ENCODE measurements at places on chromosomes 7 and 10.
A peak's percentile ranks its signal among the peaks of the same experiment; 100 is the strongest.

- no peak for DNase-seq
Measured at GRCh38 chr7:71131256-71132126, 453 bp upstream of the GALNT17 start.

- DNase-seq: peak; percentile 45
Measured at GRCh38 chr10:92575961-92576360, 2.1 kb upstream of the IDE start.

DNA sequence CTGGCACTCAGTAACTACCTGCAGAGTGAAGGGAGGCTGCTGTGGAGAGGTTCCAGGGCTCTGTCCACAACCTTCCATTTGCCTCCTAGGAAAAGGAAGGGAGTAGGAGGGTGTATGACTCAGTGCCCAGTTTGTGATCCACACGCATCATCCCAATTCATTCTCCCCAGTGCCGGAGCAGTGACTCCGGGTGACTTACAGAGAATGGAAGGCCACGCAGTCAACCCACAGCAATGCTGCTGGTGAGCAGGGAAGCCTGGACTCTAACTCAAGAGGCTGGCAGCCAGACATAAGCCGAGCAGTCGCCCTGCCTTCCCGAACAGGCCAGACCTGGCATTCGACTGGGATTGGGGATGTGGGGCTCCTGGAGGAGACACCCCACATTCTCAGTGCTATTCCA is 139.9 kb downstream of the SH3PXD2A start:
- DNase-seq: no peak

- no peak for DNase-seq
Measured at GRCh38 chr7:142436601-142437000, 178.7 kb upstream of the PRSS58 start.

DNA sequence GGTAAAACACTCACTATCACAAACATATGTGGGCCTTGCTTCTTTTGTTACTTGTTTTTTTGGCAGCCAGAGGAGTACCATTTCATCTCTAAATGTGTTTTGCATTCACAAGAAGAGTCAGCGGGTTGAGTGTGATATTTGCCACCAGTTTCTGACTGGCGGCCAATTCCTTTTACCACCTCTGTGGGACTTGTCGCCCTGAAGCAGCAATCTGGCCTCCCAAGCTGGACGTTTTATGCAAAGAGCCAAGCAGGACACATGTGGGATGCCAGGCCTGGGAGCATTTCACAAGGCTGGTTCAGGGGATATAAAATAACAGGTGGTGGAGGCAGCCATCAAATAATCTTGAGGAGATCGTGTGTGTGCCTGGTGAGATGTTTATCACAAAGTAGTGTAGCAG is 61.8 kb upstream of the TRIL start:
- no peak for DNase-seq

GRCh38 chr7:78441737-78442136 is 643.2 kb downstream of the PHTF2 start:
- DNase-seq: no peak

DNA sequence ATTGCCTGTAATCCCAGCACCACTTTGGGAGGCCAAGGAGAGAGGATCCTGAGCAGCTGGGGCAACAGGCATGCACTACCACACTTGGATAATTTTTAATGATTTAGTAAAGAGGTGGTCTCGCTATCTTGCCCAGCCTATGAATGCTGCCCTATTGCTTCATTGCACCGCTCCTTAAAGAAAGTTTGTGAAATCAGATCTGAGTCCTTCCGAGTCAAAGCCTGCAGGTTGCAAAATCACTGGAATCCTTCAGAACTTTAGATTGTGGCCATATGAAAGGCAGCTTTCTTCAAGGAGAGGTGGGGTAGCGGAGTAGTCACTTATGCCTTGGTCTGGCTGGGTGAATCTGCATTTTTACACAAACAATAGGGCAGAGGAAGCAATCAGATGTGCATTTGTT is 166.3 kb downstream of the ARHGAP12 start:
- no peak for DNase-seq

DNA sequence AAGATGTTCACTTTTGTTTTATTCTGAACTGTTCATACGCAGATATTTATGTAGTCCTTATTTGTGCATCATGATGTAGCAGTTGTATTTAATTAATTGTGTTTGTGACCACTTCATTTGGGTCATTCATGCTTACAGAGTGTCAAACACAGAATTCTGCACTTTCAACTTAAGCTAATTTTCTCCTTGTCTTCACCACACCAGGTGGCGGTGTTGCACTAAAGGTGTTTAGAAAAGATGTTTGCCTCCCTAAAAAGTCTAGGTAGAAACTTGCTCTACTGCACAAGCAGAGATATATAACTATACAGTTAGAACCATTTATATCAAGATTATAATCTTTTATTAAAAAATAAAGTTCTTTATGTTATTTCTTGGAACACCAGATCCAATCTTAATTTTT is 1.3 kb upstream of the TAS2R38 start:
- DNase-seq: no peak

DNA sequence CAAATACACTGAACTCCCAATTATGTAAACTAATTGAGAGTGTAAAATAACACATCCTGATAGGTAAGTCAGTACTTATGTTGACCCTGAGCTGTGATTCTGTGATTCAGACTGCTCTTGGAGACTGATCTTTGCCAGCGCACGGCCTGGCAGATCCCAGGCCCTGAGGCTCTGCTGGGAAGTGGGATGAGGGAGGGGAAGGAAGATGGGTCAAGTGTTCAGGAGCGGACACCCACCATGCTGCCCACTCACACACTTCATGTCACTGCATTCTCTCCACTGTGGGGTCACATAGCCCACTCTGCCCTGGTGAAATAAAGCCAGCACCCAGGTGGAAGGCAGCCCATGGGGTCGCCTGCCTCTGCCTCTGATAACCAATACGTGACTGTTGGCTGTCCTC is 226.2 kb downstream of the TNS3 start:
- no peak for DNase-seq

GRCh38 chr7:149330914-149331567 is 69.0 kb downstream of the ZNF783 start:
- DNase-seq: no peak

GRCh38 chr7:45890902-45891461 is 2.7 kb downstream of the IGFBP1 start:
- DNase-seq: peak; percentile 30
